MV-4-11 (cell line): ENCODE measurements at places on chromosomes 11 and 22.

GRCh38 chr11:19934828-19935259 is 222.2 kb downstream of the NAV2 start:
- DNase-seq: no peak

DNA sequence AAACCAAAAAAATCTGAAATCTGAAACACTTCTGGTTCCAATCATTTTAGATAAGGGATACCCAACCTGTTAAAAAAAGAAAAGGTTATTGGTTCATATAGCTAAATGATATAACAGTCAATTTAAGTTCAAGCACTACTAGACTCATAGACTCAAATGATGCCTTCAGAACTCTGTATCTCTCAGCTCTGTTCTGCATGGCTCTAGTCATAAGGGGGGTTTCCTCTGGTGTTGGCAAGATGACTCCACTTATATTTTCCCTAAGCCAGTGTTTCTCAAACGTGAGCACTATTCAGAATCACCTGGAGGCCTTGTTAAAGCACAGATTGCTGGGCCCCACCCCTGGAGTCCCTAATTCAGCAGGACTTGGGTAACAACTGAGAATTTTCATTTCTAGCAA is 11.5 kb upstream of the RRAS2 start:
- no peak for DNase-seq

GRCh38 chr11:76857781-76858410 is 2.8 kb upstream of the ACER3 start:
- DNase-seq: peak; percentile 82

DNA sequence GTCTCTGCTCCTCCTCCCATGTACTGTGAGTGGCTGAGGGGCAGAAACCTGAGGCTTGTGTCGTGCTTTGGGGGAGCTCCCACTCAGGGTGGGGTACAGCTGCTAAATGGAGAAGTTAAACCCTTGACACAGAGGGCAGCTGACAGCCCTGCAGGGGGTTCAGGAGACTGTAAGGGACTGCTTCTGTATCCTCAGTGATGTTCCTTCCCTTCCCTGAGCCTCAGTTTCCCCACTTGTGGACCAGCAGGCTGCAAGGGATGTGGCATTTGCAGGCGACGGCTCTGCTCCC is 15.6 kb downstream of the SYNGR1 start:
- DNase-seq: no peak

GRCh38 chr22:24376586-24376985 is 50.8 kb upstream of the ADORA2A start:
- peak; percentile 86 for DNase-seq

- no peak for DNase-seq
Observed at GRCh38 chr11:64542172-64543125, 48.6 kb upstream of the SLC22A12 start.

DNA sequence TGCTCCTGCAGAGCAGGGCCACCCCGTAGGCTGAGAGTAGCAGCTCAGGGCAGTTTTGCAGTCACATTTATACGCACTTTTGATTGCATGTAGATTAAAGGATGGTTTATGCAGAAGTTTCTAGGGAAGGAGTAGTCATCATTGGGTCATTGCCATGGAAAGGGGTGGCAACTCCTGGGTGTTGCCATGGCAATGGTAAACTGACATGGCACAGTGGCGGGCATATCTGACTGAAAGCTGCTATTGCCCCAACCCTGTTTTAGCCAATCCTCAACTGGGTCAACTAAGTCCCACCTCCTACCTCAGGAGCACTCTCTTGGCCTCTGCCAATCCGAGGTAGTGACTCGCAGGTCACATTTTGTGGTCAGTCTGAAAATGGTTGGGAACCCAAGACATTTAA is 2.4 kb upstream of the ARSA start:
- peak; percentile 55 for DNase-seq

DNA sequence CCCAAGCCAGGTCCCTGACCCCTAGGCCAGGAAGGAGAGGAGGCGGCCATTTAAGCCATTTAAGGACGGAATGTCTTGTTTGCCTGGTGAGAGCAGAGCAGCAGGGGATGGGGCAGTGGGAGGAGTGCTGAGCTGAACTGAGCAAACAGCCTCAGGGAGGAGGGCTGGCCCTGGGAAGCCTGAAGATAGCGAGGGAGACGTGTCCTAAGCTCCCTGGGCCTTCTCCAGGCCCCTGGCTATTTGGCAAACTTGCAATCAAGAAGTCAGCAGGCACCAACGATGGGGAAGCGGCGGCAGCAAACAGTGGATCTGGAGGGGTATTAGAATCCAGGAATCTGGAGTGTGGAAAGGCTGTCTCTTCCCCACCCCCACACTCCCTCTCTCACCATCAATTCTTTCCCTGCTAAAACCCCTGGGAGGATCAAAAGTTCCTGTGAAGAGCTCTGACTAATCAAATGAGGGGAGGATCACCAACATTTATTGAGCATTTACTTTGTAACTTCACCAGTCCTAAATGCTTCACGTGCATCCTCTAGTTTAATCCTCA is 8.8 kb downstream of the BCL9L start:
- no peak for DNase-seq

GRCh38 chr22:50153756-50154140 is 16.8 kb upstream of the PANX2 start:
- DNase-seq: no peak

DNA sequence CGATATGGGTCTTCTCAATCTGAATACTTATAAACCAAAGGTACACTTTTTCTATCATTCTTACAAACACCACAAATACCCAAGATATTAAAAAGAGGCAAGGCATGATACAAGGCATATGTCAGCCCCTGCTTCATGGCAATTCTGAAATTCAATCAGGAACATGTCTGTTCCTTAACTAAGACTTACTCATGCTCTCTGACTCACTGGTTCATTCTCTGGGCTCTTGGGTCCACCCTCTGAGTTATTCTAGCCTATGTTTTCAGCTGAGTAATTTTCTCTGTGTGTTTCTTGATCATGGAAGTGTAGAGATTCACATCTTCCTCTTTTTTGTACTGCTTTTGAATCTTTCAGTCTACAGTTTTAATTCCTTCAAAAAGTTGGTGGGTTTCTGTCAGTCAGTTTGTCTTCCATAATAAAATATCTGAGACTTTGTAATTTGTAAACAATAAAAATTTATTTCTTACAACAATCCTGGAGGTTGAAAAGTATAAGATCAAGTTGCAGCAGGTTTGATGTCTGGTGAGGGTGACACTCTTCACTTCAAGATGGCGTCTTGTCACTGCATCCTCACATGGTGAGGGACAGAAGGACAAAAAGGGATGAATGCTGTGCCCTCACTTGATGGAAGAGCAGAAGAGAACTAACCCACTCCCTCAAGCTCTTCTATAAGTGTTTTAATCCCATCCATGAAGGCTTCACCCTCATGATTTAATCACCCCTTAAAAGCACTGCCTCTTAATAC is 211.7 kb downstream of the FAM76B start:
- DNase-seq: peak; percentile 76
